Stimulated activated CD8-positive, alpha-beta memory T cell treated with anti-CD3 and anti-CD28 coated beads, Interleukin-4, amount 100 ng/mL, for 4 hours (primary cell): ENCODE measurements at places on chromosomes 13 and 19.

GRCh38 chr13:39729156-39729555, 73.7 kb downstream of the COG6 start:
- no peak for DNase-seq

- DNase-seq, result no peak
Measured at GRCh38 chr13:35780613-35781012, 304.1 kb upstream of the MAB21L1 start.

DNA sequence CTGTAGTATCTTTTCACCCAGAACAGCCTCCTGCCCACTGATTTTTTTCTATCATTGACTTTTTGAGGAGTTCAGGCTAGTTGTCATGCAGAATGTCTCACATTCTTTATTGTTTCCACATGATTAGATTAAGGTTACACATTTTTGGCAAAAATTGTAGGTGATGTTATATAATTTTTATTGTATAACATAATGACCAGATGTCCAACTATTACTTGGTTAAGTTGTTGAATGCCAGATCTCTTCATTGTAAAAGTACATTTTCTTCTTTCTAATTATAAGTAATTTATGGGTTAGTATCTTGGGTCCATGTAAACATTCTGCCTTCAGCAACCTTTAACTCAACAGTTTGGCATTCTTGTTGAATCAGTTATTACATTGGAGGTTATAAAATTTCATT, 138.4 kb downstream of the POSTN start:
- DNase-seq, result no peak

- DNase-seq, result no peak
Measured at GRCh38 chr13:27006519-27007161, 165.0 kb downstream of the USP12 start.

DNA sequence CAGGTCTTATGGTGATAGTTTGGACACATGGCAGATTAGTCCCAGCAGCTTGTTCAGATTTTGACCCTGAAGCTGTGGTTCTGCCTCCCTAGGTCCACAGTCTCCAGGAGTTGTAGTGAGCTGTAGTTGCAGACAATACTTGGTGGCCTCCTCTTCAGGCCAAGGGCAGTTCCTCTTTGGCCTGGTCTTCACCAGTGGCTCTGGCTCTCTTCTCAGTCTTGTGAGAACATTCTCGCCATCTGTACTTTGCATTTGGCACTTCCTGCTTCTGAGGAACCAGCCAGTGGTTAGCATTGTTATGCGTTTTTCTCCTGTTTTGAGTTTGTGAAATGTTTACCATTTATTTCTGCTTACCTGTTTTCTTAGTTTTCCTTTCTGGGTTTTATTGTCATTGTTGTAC, 40.7 kb downstream of the PCCA start:
- DNase-seq, result no peak

GRCh38 chr13:42354241-42355091, 82.5 kb downstream of the AKAP11 start:
- DNase-seq, result no peak

DNA sequence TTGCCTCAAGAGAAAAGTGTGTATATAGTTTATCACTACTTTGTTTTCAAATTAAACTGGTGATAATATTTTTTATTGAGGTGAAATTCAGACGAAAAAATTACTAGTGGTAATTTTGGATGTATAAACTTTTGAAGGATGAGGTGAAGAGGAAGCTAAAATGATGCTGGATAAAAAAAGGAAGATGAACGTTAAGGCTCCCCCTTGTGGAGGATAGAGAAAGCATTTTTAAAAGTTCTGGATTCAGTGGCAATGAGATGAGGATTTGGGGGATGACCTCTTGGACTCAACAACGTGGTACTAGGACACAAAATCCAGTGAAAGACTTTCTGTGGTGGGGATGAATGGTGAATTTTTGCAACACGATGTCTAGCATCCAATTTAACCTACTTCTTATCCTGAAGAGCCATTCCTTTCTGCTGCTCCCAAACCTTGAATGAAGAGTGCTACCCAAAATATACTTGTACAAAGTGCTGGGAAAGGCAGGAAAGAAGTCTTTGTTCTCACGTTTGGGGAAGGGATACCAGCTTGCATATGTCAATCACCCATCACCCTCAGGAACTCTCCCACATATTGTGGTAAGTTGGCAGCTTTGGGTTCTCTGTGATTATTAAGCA, 7.3 kb upstream of the SIGLEC5 start:
- DNase-seq, result no peak

- no peak for DNase-seq
Measured at GRCh38 chr19:44002212-44002565, 568 bp upstream of the ZNF230 start.

DNA sequence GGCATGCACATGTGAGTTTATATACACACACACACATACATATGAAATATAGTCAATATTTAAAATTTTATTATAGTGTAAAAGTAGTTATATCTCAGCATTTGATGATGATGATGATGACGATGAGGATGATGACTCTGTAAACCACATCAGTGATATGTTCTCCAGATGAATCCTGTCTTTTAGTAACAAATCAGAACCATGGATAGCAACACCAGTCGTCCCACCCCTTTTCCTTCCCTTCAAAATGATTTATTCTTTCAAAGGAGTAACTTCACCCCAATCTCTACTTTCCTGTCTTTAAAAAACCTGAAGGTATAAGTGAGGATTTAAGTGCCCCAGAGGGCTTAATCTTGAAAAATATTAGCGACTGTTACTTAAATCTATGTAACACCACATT, 74.1 kb downstream of the DCLK1 start:
- DNase-seq, result no peak

- DNase-seq, result no peak
Measured at GRCh38 chr19:46202426-46202825, 27.1 kb upstream of the IGFL1 start.

DNA sequence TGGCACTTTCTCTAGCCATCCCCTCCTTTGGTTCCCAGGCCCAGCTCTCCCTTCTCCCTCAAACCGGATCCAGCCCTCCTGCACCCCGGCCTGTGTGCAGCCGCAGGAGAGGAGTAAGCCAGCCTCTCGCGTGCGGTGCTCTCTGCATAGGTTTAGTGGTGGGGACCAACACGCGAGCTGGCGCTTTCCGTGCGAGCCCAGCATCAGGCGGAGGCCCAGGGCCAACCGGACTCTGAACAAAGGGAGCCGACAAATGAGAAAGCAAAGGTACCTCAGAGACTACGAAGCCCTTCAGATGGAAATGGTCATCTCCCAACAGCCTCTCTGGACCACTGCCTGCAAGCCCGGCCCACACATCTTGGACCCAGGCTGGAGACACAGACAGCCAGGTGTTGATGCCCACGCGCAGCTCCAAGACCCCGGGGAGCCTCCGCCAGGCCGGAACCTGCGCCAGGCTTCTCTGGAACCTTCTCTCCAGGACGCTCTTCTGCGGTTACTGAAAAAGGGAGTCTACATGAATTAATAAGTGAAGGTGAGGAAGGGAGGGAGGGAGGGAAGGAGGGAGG, 16.5 kb upstream of the LATS2 start:
- DNase-seq, result no peak

DNA sequence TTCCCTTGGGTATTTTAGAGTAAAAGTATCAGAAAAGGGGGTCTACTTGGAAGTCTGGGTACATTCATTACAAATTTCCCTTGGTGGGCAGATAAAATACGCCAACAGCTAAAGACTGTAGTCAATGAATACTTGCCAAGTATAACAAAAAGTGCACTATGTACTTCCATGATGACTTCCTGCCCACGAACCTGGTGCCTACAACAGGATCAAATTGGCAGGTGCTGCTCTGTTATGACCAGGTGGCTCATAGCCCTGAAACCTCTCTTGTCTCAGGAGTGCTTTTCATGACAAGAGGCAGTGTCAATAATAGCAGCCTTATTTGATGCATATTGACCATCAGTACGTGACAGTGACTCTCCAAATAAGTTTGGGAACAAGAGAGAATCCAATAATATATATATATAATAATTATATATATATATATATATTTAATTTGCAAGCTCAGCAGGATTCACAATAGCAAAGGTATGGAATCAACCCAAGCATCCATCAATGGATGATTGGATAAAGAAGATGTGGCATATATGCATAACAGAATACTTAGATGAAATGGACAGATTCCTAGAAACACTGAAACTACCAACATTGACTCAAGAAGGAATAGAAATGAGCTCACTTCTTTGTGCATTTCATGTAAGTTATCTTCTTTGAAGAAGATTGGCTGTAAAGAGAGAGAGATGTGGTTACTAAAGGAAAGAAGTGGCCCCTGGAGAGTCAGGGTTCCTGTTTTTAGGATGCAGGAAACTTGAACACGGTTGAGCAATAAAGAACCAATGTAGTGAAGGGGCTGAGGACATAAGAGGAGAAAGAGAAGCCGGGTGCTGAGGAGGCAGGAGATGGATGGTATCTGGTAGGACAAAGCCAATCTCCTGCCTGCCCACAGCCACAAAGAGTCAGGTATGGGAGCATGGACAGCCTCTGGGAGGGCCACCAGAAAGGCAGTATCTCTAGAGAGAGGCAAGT, 52.0 kb upstream of the GTF2F2 start:
- DNase-seq, result no peak

GRCh38 chr19:6602729-6603114, 11.8 kb upstream of the CD70 start:
- no peak for DNase-seq

DNA sequence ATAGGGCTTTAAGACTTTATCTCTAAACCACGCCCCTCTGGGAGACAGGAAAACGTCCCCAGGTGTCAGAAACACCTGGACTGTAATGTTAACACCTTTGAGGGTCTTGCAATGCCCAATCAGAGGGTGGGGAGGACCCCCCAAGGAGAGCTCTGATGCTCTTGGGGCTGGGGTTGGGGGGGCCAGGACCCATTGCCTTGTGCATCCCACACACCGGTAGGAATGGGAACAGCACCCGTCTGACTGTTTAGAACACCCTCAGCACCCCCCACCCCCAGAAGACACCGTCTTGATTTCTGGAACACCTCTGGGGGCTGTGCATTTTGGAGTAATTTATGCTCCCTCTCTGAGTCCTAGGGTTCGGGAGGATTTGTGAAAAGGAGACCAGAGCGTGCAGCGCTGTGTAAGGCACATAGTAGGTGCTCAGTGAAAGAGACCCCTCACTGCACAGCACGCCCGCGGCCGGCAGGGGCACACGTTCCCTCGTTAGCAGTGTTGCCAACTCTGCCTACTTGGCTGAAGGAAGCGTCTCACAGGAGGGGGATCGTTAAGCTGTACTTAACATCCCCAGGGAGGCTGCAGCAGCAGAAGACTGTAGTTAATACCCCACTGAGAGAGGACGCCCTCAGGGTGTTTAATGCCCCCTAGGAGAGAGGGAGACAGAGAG, 2.8 kb upstream of the ERFL start:
- DNase-seq, result no peak

DNA sequence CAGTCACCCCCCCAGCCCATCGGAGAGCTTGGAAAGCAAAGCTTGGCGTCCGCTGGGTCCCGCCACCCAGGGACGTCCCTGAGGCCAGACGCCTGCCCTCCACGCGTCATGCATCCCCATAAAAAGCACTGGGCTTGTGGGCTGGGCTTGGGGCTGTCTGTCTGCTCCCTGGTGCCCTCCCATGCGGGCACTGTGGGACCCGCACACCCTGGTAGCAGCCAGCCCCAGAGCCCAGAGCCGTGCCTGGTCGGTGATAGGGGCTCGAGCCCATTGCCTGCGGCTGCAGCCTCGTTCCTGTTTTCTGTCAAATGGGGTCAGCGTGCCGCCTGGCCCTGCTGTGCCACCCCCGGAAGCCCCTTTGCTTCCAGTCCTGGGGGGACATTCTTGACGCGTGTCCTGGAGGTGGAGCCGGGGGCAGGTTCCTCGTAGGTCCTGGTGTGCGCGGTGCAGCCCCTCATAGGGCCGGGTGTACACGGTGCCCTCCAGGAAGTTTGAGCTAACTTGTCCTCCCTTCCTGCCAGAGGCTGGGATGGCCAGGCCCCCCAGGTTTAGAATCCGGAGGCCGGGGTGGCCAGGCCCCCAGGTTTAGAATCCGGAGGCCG, 4.3 kb upstream of the GZMM start:
- no peak for DNase-seq

DNA sequence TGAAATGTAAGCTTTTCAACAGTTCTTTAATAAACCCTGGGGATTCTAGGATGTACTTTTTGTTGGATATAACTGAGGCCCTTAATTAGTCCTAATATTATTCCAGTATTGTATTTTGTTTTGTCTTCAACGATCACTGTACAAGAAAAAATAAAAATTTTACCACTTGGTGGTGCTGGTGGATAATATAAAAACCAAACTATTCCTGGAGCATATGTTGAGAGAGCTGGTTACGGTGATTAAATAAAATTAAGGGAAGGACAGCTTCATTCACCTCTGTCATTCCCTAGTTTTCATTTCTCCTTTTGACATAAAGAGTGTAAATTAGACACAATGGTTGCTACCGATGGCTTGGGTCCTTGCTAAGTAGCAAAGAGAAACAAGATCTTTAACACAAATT, 598.6 kb upstream of the PCDH20 start:
- DNase-seq, result no peak

DNA sequence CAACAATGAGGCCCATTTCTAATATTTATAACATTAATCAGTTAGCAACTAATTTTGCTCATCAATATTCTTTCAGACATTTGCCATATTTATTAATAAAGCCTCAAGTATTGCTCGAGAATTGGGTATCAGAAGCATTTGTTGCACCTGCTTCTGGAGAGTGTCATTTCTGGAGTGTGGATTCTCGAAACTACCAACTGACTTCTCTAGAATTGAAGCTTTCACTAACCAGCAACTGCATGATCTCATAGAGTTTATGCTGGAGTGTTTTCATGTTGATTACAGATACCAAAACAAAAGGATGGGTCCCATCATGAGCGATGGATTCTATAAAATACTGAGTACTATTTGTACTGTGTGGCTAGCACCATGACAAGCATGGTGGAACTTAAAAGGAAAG, 121.0 kb upstream of the SLC7A1 start:
- DNase-seq, result no peak

GRCh38 chr19:18558202-18558555, 509 bp downstream of the KXD1 start:
- no peak for DNase-seq

- peak; percentile 56 for DNase-seq
Measured at GRCh38 chr19:54162241-54162805, 2.8 kb upstream of the LENG1 start.

DNA sequence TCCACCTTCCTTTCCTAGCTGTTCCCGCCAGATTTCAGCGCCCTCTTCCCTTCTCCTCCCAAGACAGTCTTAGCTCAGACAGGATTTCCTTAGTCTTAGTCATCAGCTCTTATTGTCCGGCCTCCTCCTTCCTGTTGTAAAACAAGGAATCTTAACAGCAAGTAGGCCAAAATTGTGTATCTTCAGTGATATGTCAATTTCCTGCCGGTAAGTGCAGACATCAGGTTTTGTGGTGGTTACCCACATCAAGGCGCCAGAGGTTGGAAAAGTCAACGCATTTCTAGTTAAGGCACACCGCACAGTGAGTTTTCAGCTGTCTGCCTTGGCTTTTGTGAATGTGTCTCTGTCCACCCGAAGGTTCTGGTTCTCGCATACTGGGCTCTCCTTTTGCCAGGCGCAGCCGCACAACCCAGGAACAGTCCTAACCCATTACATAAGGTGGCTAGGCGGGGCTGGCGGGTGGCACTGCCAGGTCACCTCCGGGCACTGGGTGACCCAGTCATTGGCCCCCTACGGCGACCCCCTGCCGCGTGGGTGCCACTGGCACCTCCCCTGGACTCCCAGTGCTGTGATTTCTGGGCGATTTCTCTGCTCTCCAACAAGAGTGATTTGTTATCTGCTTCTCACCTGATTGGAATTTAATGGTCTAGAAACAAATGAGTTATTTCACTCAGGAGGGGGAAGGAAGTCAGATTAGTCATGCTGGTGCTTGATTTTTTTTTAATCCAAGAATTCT, 12.9 kb downstream of the COL4A2 start:
- no peak for DNase-seq

GRCh38 chr13:29847501-29847983, 2.9 kb downstream of the UBL3 start:
- no peak for DNase-seq
